ENCODE measurements at places on chromosomes 6 and 20.
A peak's percentile ranks its signal among the peaks of the same experiment; 100 is the strongest.

DNA sequence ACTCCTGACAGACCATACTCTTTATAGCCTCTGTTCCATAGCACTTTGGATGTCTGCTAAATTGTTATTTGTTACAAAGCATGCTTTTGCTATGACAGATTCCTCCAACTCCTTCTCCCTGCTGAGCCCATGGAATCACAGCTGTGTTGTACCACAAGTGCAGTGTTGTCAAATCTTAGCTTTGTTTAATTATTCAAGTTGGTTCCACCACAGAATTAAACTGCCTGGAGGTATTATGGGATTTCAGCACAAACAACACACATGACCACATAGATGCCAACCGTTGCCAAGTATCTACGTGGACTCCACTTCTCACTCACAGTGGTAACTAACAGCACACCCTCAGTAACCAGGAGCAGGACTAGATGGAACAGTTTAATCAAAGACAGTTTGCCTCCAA, 32.7 kb upstream of the MARCKS start:
- no peak for ATAC-seq

GRCh38 chr6:54282186-54282585, 26.1 kb upstream of the TINAG start:
- ATAC-seq: no peak

DNA sequence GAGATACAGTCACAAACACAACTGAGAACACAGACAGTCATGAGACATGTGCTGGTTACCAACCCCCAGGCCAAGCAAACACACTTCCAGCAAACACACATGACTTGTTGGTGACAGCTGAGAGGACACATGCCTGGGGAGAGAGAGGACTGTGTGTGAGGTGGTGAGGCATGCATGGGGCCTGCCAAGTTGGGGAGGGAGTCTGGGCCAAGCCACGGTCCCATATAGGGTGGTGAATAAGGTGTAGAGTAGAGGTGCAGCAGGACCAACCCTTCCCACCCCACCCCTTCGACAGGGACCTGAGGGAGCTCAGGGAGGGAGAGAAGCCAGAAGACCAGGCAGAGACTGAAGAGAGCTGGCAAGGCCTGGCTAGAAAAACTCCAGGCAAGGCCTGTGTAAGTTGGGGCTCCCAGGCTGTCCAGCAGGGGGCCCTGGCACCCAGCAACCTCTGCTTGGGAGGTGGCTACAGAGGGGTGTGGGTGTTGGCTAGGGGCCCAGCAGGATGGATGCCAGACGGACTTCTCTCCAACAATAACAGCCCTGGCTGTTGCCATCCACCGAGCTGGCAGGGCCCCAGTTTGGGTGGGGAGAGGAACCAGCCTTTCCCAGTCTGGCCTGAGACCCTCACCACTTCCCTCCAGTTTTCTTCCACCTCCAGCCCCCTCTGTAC, 2.0 kb upstream of the SLC29A1 start:
- ATAC-seq: peak; percentile 67

GRCh38 chr6:150517175-150517574, 82.5 kb upstream of the PLEKHG1 start:
- ATAC-seq: peak; percentile 52

DNA sequence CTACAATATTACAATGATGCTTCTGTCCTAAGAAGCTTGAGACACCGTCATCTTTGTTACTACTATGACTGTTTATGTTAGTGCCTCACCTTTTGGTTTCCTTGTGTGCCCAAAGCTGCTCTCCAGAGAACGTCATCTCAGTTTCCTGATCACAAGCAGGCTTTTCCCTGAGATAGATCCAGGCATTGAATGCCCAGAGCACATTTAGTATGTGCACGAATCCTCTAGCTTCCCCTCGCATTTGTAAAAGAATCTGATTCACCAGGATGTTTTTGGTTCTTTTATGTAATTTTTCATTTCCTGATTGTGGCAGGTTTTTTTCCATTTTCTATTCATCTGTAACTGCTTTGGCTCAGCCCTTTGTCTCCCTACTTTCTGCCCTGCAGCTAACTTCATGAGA, 100.2 kb upstream of the TMEM181 start:
- ATAC-seq: peak; percentile 19

DNA sequence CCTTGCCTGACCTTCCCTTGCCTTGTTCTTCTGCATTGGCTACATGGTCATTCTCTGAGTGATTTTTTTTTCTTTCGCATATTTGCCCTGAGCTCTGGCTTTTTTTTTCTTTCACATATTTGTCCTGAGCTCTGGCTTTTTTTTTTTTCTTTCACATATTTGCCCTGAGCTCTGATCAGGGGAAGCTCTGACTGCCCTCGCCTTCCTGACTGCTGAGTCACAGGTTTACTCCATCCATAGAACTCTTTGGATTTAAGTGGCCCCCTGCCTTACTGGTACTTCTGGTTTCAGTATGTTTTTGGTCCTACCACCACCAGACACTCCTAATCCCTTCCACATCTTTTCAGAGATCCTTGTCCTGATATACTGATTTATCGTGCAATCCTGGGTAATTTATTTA, 201.1 kb downstream of the OGFRL1 start:
- ATAC-seq: no peak

- ATAC-seq: no peak
These were observed 32.4 kb upstream of the SMOC2 start for GRCh38 chr6:168408504-168409136.

DNA sequence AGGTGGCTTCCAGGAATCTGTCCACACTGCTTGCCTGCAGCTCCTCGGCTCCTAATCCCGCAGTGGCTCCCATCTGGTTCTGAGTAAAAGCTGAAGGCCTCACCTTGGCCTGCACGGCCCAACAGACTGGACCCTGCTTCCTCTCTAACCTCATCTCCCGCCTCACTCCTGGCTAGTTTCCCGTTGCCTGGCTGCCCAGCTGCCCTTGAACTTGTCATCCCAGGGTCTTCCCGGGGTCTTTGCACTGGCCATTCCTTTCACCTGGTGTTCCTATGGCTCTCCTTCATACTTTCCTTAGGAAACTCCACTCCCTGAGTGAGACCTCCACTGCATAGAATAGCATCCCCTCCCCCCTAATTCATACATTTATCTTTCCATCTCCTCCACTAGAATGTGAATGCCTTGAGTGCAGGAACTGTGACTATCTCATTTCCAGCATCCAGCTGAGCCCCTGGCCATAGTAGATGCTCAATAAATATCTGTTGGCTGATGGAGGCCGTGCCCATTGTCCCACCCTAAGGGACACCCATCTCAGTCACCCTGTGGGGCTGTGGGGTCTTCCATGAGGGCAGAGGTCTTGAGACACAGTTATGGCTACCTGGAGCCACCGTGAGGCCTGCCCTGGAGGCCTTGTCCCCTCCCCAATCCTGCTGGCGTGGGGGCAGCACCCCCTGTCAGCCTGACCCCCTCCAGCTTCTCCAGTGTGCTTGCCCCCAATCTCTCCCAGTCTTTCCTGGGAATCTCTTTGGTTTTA, 9.1 kb upstream of the SIRPA start:
- ATAC-seq: no peak

DNA sequence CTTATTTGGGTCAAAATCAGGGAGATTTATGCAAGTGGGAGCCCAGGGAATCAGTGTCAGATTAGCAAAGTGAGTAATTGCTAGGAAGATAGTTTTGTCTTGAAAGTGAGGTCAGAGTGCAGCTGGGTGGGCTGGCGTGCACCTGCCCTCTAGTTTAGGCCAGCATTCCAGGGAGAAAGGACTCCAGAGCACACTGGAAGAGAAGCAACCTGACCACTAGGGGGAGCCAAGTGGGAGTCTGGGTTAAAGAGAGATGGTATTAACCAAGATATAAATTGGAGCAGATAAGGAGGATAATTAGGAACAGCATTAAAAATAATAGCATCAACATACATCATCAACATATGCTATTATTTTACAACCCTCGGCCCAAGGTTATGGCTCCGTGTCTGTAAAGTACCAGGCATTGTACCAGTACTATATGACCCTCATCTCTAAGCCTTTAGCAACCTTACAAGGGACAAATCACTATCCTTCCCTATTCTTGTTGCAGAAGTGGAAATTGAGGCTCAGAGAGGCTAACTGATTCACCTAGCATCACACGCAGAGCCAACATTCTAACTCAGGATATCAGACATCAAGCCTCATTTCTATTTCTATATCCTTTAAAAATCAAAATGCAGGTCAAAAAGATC, 57.8 kb downstream of the SLC2A10 start:
- peak; percentile 38 for ATAC-seq

GRCh38 chr6:51818520-51819022, 268.8 kb downstream of the PKHD1 start:
- no peak for ATAC-seq

DNA sequence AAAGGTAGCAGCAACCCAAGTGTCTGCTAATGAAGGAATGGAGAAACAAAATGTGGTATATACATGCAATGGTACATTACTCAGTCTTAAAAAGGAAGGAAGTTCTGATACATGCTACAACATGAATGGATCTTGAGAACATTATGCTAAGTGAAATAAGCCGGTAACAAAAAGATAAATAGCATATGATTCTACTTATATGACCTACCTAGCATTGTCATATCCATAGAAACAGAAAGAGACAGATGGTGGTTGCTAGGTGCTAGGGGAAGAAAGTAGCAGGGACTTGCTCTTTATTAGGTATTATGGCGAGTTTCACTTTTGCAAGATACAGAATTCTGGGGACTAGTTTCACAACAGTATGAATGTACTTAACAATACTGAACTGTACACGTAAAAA, 46.6 kb downstream of the UBR2 start:
- peak; percentile 84 for ATAC-seq

DNA sequence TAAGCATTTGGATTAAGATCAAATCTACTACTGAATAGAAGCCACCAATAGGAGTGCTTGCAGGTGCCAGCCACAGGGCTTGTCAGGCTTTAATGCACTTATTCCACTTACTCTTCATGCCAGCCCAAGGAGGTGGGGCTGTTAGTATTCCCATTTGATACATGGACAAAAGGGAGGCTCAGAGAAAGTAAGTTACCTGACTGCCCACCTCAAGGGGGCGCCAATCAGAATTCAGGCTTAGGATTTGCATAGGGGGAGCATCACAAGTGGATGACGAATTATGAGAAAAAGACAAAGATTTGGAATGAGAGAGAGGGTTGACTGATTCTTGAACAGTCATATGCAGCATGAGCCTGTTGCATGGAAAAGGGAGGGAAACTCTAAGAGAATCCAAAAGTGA, 188.4 kb upstream of the TSHZ2 start:
- ATAC-seq: peak; percentile 65

DNA sequence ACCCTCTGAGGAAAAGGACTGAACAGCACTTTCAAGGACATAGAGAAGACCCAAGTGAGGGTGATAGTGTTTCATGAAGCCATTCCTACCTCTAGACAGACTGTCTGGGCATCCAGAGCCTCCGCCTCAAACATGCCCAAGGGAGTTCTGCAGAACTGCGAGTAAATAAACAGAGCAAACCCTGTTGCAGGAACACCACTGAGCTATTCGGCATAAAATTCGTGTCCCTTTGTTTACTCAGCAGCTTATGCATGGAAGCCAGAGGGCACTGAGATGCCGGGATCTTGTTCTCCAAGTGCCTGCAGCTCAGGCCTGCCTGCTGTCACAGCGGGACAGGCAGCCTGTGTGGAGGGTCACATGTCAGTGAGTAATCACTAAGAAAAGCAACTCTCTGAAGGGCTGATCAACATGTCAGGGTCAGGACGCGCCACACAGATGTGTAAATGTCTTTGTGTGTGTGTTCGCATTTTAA, 164.9 kb upstream of the HEY2 start:
- ATAC-seq: no peak

GRCh38 chr6:144665932-144666450, 380.9 kb downstream of the UTRN start:
- ATAC-seq: no peak

All from activated T-helper 17 cell treated with anti-CD3 and anti-CD28 coated beads, Interleukin-2, amount 50 U/mL, for 72 hours (primary cell).